Motor neuron (in vitro differentiated cells): ENCODE measurements at places on chromosomes 16 and 17.

- ATAC-seq: peak; percentile 96
Observed at GRCh38 chr17:20189302-20189701, 180.1 kb downstream of the SPECC1 start.

- ATAC-seq: no peak
Observed at GRCh38 chr17:39597372-39598046, 10.2 kb downstream of the NEUROD2 start.

GRCh38 chr16:3389663-3390338, 11.0 kb downstream of the ZSCAN32 start:
- no peak for ATAC-seq

GRCh38 chr17:66002812-66003211, 189.1 kb downstream of the CEP112 start:
- no peak for ATAC-seq
